ENCODE measurements at places on chromosomes 3 and 15.

- DNase-seq: no peak
Measured at GRCh38 chr3:170482199-170482598, 63.5 kb downstream of the CLDN11 start.

DNA sequence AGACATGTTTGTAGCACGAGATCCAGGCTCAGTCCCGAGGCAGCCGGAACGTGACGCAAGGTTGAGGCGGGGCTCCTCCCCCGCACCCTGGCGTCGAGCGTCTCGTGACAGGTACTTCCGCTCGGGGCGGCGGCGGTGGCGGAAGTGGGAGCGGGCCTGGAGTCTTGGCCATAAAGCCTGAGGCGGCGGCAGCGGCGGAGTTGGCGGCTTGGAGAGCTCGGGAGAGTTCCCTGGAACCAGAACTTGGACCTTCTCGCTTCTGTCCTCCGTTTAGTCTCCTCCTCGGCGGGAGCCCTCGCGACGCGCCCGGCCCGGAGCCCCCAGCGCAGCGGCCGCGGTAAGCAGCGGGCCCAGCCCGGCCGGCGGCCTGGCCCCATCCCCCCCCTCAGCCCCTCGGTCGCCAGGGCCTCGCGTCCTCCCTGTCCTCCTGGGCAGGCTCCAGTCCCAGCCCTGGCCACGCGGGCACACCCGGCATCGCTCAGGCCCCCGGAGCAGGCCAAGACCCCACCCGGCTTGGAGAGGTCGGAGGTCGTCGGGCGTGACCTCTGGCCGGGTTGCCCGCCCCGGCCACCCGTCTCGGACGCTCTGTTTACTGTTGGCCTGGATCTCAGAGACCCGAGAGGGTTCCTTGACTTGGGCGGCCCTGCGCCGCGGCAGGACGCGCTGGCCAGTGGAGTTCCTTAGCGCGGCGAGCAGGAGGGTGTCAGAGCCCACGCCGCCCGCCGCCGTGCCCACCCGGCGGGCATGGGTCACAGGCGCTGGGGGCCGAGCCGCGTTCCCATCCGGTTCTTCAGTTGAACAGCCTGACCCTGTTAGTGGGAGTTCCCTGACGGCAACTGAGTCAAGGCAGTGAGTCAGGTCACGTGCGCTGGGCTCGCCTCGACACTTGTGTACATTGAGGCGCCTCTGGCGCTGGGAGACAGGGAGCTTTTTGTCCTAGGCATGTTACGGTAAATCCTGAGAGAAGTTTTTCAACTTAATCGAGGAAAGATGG lies at the start of gene RAB7A:
Gene RAB7A (plus strand): TSS at position 161 of the 994 bp plus-strand sequence. CDS start 69,185 bp downstream, outside the sequence.
- peak; percentile 92 for DNase-seq

DNA sequence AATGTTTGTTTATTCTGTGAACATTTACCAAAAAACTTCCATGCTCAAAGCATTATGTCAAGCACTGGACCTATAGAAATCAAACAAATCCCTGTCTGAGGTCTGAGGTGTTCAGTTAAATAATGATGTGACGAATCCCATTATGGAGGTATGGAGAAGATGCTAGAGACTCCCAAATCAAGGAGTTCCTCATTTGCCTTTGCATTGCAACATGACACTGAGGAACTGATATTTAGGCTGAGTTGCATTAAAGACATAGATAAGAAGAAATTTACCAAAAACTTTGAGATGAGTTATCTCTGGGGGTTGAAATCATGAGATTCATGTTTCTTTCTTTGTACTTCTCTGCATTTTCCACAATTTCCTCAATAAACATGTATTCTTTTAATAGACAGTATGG lies 16.0 kb downstream of the CD200 start:
- DNase-seq: no peak

DNA sequence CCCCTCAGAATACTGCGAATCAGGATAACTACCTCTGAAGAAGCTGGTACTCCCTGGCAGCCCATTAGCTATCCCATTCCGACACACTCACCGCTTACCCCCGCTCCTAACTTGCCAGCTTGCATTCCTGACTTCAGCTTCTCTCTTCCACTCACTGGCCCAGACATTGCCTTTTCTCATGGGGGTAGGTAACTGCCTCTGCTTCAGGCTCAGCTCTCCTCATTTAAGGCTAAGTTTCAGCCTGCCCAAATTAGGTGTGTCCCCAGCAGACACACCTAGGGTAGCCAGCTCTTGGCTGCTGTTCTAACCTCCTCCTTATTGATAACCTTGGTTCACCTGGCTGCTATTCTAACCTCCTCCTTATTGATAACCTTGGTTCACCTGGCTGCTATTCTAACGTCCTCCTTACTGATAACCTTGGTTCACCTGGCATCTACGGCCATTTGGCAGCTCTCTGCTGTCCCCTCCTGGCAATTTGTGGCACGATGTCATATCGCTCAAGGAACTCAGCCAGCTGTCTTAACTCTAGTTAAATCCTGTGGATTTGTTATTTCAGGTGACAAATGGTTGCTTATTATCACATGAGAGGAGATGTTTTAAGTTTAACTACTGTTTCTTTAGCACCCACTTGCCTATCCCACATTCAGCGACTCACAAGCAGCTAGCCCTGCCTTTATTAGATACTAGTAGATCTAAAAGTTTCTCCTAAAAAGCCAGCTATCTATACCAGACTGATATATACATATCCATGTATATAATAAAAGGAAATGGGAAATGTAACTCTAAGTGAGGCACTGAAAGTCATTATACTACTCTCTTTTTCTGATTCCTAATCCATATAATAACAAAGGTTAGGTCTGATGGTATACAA lies 106.5 kb upstream of the ACP3 start:
- DNase-seq: no peak
